ENCODE measurements at places on chromosomes 1 and 21. TPM values are rescaled to one million over a fixed set of nuclear protein-coding genes. Genes with fewer than 3 reads are reported as not detected.

DNA sequence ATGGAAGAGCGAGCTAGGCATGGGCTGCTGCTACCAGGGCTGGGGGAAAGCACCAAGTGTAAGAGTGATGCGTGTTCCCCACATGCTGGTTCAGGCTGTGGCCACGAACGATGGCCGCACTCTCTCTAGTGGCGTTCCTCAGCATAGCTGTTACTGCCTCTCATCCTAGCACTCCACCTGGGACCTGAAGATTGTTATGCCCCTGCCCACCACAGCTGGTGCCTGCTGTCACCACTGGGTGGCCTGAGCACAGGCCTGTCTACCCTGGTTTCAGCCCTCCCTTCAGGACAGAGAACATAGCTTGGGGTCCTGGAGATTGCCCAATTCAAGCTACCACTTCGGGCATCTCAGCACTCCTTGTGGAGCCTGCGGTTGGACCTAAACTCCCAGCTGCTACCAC is 80.1 kb upstream of the PDC start:
- DNase-seq = no peak

DNA sequence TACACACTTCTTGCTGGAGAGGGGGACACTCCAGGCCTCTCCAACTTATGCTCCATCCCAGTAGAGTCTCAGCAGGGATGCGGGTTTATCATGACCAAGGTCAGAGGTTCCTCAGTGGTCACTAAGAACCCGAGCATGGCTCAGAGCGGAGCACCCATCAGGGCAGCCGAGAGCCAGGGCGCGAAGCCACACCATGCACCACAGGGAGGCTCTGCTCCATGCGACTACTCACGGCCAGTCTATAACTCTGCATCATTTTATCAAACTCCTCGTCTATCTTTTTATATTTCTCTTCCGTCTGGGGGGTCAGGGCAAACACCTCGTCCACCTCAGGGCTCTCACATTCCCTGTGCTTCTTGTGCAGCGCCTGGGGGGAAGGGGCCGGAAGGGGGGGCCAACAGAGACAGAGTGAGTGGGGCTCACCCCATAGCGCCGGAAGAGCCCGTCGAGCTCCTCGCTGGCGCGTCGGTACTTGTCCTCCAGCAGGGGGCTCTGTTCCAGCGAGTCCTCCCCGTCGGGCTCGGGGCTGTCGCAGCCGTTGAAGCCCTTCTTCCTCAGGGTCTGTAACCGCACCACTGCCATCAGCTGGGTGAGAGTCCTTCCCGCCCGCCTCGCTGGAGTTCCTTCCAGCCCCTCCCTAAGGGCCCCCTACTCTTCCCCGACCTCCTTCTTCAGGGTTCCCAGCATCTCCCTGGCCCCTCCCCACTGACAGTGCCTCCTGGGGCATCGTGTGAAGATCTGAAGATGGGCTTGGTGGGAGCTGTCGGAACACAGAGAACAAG is 20.0 kb downstream of the MEF2D start:
- DNase-seq = peak; percentile 76

GRCh38 chr21:38280454-38280853 is 23.7 kb downstream of the KCNJ15 start:
- no peak for DNase-seq

GRCh38 chr1:83499998-83500397 is 498.9 kb downstream of the TTLL7 start:
- no peak for DNase-seq

GRCh38 chr1:169105434-169106094 is 926 bp upstream of the ATP1B1 start:
- peak; percentile 46 for DNase-seq

DNA sequence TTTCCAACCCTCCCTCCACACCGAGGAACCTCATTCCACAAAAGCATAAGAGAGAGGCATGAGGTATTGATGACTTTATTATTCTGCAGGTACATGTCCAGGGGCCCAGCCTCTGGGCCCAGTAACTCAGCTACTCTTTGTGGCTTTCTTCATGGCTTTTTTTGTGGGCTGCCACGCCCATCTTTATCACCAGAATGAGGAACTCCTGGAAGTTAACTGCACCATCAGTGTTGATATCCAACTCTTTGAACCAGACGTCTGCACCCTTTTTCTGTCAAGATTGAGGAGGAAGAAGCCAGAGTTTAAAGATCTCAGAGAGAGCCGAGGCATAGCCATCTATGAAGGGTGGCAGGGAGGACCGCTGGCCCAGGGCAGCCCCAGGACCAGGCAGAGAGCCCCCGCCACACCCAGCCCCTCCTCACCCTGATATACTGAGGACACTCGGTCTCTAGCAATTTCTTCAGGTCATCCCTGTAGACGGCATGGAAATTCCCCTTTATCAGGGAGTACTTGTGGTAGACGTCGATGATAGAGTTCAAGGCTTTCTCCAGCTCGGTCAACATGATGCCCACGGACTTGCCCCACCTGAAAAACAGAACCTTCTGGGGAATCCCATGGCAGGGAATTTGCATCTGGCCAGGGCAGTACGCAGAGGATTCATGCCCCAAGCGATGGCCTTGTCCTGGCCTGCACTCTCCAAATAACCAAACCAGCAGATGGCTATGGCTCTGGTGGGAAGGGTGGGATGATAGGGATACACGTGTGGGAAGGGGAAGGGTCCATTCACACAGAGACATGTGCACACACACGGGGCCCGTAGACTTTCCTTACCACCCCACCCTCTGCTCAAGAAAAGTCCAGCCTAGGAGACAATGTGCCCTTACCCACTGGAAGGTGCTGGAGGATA is 647 bp downstream of the S100A8 start:
- DNase-seq = no peak

- no peak for DNase-seq
Observed at GRCh38 chr1:178566187-178566586, 53.3 kb downstream of the TEX35 start.

- DNase-seq = no peak
Observed at GRCh38 chr21:45299026-45299863, 11.6 kb upstream of the POFUT2 start.

- DNase-seq = no peak
Observed at GRCh38 chr1:214141486-214141885, 139.5 kb upstream of the SMYD2 start.

DNA sequence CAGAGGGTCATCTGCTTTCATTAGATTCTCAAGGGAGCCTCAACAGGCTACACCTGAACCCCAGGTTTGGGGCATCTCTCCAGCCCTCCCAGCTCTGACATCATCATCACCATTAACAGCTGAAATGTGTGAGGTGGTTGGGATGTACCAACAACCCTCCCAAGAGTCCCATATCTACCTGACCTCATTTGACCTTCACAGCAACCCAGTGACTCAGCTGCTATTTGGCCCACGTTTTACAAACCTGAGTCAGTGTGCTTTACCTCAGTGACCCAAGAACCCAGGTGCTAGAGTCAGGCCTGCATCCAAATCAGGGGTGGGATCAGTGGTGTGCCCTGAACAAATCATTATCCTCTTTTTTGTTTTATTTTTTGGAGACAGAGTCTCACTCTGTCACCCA is 53.3 kb upstream of the TINAGL1 start:
- no peak for DNase-seq

DNA sequence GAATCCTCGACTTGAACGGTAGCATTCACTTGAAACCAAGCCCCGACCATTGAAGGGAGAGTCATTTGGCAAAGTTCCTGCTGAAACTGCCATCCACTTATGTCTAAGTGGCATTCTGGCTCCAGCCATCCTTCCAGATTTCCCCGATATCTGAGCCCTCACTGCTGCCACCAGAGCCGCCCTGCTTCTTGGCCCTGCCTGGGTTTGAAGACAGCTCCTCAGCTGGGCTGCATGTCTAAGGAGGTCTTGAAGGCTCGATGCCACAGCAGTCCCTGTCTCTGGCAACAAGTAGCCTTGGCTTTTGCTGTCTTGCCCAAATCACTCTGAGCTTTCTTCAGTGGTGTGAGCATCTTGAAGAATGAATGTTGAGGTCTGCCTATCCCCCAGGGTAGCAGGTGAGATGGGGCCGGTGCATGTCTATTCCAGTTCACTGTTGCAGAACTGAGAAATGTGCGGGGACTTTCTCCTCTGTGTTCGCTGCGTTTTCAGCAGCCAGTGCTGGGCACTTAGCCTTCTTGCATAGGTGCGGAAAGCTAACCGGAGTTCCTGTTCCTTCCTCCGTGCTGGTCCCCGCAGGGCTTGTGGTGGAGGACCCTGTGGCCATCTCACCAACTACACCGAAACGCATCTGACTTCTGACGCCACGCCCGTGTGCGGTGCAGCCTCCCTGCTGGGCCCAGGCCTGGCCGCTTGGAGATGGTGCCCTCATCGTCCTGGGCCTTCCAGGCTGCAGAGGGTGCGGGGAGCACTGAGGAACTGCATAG is 29.2 kb downstream of the MAN1C1 start:
- DNase-seq = no peak

- DNase-seq = no peak
Observed at GRCh38 chr1:186239171-186239570, 135.9 kb downstream of the TPR start.

- no peak for DNase-seq
Observed at GRCh38 chr1:4664606-4665005, 10.2 kb downstream of the AJAP1 start.

DNA sequence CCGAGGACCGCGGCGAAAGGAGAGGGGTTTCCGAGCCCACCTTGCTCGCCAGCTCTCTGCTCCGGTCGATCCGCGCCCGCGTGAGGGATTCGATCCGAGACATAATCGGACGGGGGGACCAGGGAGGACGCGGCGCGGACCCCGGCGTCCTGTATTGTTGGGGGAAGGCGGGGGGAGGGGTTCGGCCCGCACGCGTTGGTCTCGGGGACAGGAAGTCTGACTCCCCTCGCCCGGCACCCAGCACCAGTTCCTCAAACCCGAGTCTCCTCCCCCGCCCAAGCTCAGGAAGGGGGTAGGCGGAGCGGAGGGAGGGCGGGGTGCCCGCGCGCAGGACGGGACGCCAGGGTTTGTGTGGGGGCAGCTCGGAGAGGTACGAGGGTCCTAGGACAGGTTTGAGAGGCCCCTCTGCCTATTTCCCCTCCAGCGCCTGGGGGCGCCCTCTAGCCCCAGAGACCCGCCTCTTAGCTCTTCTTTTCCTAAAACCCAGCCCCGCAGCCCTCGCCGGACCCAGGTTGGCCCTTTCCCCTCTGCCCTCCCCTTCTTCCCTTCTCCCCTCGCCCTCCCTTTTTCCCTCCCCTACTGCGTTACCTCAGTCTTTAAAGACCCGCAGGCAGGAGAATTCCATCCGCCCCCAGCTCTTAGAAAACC is at the start of gene ARHGEF2:
ARHGEF2 (minus strand) TSS at position 223 of the 648 bp plus-strand sequence; CDS start at position 103, 120 bp downstream.
- peak; percentile 72 for DNase-seq

LRRC53 gene
- total RNA-seq = not detected

SPATA17 gene
- total RNA-seq = 0.33 TPM

ARHGAP29 gene
- total RNA-seq = not detected

RIPPLY3 gene
- not detected for total RNA-seq

TGFB2 gene
- not detected for total RNA-seq

CELA3B gene
- total RNA-seq = not detected

KRTAP13-2 gene
- total RNA-seq = not detected

NECTIN4 gene
- 0.09 TPM for total RNA-seq

TIE1 gene
- 0.33 TPM for total RNA-seq

MASP2 gene
- 0.20 TPM for total RNA-seq

TEDDM1 gene
- total RNA-seq = not detected

Data from CD8-positive, alpha-beta memory T cell (primary cell).